Caco-2 (cell line): ENCODE measurements at places on chromosomes 5 and 9.
A peak's percentile ranks its signal among the peaks of the same experiment; 100 is the strongest.

GRCh38 chr9:121439711-121440664 is 59.7 kb downstream of the GGTA1 start:
- DNase-seq: no peak

DNA sequence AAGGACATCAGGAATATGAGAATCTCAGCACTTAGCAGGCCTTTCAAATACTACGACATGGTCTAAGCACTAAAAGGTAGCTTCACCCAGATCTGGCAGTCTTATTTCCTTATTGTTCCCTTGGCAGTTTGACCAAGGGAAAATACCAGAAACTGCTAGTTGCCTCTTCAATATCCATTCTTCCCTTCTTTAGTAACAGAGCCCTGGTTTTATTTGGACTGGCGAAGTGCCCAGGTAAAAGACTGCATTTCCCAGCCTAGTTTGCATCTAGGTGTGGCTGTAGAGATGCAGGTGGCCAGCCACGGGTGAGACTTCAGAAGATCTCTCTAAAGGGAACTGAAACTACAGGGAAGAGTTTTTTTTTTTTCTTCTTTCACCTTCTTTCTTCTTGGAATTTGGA is 21.6 kb downstream of the DMRT2 start:
- DNase-seq: no peak

- DNase-seq: no peak
Observed at GRCh38 chr9:126154869-126155268, 171.8 kb upstream of the MVB12B start.

DNA sequence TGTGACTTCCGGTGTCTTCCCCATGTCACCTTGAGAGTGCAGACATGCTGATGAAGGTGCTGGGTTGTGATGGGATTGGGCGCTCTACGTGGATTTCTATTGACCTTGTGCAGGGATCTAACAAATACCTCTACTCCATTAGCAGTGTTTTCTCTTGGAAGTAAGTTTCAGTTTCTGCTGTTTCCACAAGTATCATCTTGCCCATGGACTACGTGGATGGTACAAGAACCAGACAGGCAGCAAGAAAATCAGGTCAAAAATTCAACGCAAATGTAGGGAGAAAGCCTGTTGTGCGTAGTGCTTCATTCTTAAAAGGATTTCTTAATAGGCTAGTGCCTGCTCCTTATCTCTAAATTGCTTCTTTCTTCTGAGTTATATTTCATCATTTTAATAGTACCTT is 60.8 kb downstream of the AOPEP start:
- DNase-seq: no peak

- DNase-seq: no peak
Observed at GRCh38 chr5:65102371-65102975, 333.7 kb downstream of the CWC27 start.

- no peak for DNase-seq
Observed at GRCh38 chr9:90684736-90685135, 42.1 kb upstream of the DIRAS2 start.

DNA sequence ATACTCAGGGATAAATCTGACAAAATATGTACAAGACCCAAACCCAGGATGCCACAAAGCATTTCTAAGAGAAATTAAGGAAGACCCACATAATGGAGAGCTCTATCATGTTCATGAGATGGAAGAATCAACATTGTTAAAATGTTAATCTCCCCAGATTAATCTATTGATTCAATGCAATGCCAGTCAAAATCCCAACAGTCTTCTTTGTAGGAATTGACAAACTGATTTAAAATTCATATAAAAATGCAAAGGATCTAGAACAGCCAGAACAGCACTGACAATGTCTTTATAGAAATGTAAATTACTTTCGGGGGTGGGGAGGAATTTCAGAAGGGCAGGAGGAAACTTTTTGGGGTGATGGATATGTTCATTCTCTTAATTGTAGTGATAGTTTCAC is 281.6 kb upstream of the SEMA6A start:
- DNase-seq: no peak

GRCh38 chr9:135908093-135908753 is 877 bp upstream of the CAMSAP1 start:
- no peak for DNase-seq

- no peak for DNase-seq
Observed at GRCh38 chr9:79471580-79472543, 99.9 kb upstream of the TLE4 start.

DNA sequence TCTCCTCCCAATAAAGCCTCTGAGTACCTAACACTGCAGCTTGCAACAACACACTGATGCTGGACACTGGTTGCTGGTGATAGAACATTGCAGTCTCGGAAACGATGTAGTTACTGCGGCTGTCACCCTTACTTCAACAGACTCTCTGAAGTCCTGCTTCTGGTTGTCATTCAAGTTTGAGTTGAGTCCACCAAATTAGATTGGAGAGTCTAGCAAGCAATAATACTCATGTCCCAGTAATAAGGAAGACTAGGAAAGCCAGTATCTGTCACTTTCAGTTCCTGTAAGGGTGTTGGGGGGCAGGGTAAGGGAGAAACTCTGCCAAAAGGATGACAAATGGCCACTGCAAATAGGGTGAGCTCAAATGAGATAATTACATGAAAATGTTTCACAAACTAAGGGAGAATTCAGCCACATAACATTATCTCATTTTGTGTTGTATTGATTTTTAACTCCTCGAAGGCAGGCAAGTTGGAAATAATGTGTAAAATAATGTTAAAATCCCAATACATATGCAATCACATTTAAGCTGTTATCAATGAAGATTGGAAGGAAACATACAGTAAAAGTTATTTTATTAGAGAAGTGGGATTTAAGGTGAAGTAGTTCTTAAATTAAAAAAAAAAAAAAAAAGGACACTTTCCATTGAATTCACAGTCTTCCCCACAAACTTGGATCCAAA is 849 bp upstream of the IFT74 start:
- no peak for DNase-seq

- DNase-seq: peak; percentile 12
Observed at GRCh38 chr5:37552770-37553719, 173.9 kb downstream of the WDR70 start.

GRCh38 chr5:74542482-74542881 is 98.0 kb downstream of the ENC1 start:
- DNase-seq: no peak

GRCh38 chr5:88049737-88050136 is 218.9 kb downstream of the TMEM161B start:
- DNase-seq: no peak

DNA sequence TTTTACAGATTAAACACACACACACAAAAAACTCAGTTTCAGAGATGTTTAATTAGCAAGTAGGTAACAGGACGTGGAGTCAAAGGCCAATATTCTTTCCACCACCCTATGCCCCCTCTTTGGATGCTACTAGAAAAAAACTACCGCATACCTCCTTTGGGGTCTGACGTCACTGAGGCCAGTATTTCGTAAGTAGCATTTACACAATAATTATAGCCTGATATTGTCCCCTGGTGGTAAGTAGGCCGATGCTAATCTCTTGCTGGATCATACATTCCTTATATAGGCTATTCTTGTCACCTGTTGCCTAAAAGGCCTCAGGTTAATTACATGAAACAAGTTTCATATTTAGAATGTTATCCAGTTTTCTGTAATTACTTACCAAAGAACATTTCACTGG is 21.0 kb upstream of the SMARCA2 start:
- DNase-seq: no peak

GRCh38 chr5:151592855-151593408 is 1.8 kb upstream of the FAT2 start:
- peak; percentile 53 for DNase-seq

DNA sequence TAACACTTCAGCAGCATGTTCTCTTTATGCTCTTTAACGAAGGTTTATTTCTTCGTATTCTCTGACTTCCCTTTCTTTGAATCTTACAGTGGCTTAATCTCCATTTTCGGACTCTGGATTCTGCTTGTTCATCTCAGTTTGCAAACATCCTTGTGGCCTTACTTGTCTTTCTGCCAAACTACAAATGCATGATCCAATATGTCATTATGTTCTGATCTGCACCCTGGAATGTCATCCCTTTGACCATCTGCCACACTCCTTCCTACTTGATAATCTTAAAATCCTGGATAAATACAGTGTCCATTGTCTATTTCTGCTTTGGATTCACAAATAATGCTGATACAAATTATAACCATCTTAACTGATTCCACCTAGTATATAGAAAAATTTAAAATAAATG is 499.2 kb downstream of the CDH18 start:
- no peak for DNase-seq

- DNase-seq: no peak
Observed at GRCh38 chr5:72082048-72082447, 25.2 kb upstream of the MAP1B start.

DNA sequence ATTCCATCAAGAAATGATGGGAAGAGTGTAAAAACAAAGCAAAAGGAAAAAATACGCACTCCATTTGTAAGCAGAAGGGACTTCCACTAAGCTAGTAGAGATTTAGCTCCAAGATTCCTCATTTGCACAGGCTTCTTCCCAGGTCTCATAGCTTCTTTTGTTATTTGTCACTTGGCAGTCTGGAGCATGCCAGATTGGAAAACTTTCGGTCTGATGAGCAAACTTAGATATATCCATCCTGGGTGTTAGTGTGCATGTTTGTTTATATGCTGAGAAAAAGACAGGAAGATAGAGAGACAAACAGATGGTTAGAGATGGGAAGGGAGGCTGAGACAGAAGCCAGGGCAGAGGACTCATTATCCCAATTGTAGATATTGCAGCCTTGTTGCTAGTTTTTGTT is 1644.5 kb upstream of the NUDT12 start:
- DNase-seq: no peak

DNA sequence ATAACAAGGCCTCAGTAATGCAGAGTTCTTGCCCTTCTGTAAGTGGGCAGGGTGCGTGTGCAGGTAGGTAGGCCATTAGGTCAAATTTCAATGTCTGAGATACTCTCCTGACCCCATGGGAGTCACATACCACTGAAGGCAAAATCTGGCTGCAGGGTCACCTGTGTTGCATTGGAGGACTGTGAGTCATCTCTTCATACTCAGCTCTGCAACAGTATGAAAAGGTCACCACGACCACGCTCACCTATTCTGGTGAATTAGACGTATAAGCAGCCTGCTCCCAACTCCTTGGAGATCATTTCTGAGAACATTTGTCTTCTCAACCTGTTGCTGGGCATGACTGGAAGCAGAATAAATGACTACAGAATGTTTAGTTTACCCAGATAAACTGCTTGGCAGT is 599.8 kb downstream of the PDE4D start:
- no peak for DNase-seq

- no peak for DNase-seq
Observed at GRCh38 chr9:81132318-81132717, 557.0 kb downstream of the TLE1 start.

DNA sequence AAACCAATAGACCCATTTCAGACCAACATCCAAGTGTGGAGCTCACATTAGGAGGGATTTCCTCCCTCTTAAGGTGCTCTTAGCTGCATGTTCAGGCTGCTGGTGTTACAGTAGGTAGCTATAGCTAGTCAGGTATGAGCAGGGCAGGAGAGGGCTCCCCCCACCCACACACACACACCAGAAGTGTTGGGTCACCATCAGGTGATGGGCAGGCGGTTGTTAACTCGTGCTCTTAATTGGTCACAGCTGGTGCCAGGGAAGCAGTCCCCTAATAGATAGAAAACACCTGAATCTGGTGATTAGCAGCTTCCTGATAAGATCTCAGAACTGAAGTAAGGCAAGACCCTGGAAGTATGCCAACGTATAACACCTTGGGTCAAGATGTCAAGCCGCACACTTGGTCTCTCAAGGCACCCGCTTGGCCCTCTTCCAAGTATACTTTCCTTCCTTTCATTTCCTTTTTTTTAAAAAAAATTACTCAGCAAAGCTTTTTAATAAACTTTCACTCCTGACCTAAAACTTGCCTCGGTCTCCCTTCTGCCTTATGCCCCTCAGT is 532.4 kb downstream of the DNAH5 start:
- no peak for DNase-seq
